Bronchial epithelial cell (primary cell): ENCODE measurements at places on chromosomes 1 and 21.
A peak's percentile ranks its signal among the peaks of the same experiment; 100 is the strongest.

DNA sequence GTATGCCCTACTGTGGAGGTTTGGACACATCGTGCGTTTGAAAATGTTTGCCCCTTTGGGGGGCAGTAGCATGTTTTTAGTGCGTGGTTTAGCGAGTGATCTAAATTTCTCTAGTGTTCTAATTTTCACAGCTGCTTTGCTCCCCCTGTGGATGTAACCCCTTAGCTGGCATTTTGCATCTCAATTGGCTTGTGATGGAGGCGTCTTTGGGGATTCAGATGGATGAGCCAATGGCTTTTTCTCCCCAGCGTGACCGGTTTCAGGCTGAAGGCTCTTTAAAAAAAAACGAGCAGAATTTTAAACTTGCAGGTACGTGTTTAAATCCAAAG, 836 bp downstream of the CDC7 start:
- peak; percentile 36 for DNase-seq

- DNase-seq: peak; percentile 51
Observed at GRCh38 chr1:154546264-154547063, 12.0 kb downstream of the UBE2Q1 start.

DNA sequence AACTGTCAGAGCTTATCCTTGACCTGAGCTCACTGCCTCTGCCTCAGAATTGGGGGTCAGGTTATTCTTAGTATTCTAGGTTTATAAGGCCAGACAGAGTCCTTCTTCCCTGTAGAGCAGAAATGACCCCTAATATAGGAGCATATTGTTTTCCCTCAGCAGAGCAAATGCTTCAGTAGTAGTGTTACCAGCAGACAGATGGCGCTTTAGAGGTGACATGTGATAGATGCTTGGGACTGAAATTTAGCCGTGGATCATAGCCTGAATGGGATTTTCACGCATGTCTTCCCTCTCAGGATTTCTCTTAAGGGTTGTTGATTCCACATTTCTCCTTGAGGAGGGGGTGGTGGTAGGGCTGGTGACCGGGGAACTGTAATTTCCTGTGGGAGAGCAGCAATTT, 24.5 kb downstream of the ADARB1 start:
- no peak for DNase-seq

- DNase-seq: no peak
Observed at GRCh38 chr1:205935869-205936268, 7.4 kb downstream of the SLC26A9 start.

DNA sequence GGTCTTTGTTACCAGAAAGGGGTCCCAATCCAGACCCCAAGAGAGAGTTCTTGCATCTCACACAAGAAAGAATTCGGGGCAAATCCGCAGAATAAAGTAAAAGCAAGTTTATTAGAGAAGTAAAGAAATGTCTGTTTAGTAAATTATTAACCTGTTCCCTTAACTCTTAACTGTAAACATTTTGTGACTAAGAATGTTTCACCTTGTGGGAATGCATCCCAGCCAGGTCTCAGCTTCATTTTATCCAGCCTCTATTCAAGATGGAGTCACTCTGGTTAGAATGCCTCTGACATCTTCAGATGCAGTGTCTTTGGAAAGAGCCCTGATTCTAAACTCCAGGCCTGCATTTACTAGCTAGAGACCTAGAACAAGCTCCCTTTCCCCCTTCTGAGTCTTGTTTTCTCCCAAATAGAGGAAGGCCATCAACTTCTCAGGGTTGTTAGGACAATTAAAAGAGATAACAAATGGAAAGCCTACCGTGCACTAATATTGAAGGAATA, 4.5 kb upstream of the FABP3 start:
- DNase-seq: no peak

GRCh38 chr1:92476071-92476631, 10.6 kb downstream of the GFI1 start:
- DNase-seq: no peak

DNA sequence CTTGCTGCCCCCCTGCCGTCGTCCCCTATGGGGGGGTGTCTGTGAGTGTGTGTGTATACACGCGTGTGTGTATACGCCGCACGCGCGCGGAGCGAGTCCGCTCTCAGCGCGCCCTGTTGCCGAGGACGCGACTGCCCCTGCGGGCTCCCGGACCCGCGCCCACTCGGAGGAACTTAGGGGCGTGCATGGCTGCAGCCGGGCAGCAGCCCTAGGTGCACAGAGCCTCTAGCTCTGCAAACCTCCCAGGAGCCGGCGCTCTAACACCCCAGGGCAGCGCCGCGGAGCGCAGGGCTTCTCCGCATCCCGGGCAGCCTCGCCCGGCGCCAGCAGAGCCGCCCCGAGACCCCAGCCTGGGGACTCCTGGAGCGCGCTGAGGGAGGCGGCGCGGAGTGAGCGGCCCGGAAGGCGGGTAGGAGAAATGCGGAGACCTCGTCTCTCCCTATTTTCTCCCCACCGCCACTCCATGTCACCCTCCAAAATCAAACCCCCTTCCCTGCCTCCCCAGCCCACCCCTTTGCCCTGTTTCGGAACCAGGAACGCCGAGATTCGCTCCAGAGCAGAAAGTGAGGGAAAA, 574 bp downstream of the ITPKB start:
- peak; percentile 16 for DNase-seq

- no peak for DNase-seq
Observed at GRCh38 chr1:158024737-158025136, 31.3 kb downstream of the KIRREL1 start.

DNA sequence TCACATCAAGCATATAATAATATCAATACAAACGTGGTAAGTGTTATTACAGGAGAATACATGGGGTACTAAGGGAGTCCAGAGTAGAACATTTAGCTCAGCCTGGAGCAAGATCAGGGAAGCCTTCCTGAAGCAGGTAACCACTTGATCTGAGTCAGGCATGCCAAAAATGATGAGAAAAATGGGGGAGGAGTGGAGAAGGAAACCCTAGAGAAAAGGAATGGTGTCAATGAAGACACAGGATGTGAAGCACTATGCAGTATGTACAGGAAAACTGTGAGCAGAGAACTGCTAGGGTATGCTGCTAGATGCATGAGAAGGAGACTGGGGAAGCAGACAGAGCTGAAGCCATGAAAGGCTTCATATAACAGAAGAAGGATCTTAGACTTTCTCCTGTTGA, 84.7 kb downstream of the NOTCH2 start:
- peak; percentile 60 for DNase-seq

DNA sequence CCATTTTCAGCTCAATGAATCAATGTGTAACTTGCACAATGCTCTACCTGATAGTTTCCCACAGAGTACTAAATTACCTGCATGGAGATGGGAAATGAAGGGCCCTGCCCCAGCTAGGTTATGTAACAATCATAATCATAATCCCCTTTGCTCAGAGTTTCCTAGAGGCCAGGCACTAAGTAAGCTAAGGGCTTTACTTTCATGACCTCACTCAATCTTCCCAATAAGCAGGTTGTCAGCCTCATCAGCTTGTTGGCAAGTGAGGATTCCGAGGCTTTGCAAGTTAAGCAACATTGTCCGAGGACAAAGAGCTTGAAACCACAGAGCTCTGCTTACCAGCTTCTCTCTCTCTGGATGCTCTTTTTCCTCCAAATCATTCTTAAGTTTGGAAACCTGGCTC, 64.1 kb upstream of the NTPCR start:
- no peak for DNase-seq

DNA sequence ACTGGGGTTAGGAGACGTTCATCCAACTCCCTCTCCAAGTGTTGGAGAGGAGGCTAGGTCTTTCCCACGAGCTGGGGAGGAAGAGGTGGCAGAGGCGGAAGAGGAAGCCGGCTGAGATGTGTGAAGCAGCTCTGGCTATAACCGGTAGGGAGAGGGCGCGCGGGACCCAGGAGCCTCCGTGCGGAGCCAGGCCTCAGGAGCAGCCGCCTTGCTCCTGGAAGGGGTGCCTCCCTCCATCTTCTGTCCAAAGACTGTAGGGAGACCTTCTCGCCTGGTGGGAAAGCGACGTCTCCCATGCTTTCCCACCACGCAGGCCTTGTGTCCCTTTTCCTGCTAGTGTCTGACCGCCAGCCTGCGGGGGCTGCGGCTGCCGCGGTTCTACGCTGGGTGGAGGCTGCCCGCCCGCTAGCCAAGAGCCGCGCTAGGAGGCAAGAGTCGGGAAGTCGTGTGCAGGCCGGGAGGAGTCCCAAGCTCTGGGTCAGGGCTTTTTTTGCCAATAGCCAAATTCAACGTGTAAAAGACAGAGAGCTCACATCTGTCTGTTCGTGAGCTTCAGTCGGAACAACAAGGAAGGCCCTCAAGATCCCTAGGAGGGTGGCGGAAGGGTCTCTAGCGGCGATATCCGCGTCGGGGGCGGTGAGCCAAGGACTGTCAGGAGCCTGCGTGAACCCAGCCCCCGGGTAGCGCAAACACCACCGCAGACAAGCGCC, 8.4 kb upstream of the NBPF11 start:
- DNase-seq: no peak

- no peak for DNase-seq
Observed at GRCh38 chr1:28656335-28656734, 7.9 kb downstream of the RNU11 start.

- peak; percentile 52 for DNase-seq
Observed at GRCh38 chr1:153141377-153141776, 9.3 kb downstream of the SPRR2G start.

- DNase-seq: peak; percentile 85
Observed at GRCh38 chr1:183461350-183461749, 10.9 kb upstream of the SMG7 start.

- no peak for DNase-seq
Observed at GRCh38 chr1:118116401-118116800, 68.6 kb downstream of the SPAG17 start.

- DNase-seq: no peak
Observed at GRCh38 chr1:231053493-231054162, 13.6 kb upstream of the FAM89A start.

DNA sequence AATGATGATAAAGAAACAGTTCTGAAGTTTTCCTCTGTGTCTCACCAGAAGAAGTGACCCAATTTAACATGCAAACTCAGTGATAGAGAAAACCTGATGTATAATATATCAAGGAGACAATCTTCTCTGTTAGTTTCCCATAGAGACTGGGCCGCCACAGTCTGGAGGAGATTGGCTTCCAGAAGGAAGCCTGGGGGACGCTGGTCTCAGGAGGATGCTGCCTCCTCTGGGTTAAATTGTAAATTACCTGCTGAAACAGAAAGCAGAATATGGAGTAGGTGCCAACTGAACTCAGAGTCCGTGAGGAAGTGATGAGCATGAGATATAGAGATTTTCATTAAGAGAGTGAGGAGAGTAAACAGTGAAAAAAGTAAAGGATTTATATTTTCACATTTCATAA, 15.8 kb downstream of the OR14I1 start:
- no peak for DNase-seq

GRCh38 chr1:12851779-12852178, 3.3 kb upstream of the HNRNPCL1 start:
- peak; percentile 40 for DNase-seq

GRCh38 chr1:203076031-203076511, 9.7 kb downstream of the MYOG start:
- no peak for DNase-seq

GRCh38 chr21:37631319-37632117, 264.9 kb downstream of the DYRK1A start:
- peak; percentile 93 for DNase-seq

DNA sequence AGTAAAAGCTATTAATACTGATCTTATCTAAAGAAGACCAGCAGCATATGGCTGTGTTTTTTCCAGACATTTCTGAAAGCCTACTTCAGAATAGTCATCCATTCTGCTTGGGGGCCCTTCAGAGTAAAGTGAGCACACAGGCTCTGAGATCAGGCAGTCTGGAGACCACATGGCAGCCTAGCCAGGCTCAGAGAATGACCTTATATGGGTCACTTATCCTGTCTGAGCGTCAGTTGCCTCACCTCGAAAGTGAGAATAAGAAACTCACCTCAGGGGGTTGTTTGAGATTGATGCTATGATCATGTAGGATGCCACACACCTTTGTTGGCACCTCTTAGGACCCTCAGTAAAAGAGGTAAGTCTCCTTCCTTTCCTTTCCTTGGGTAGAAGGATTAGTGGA, 270.4 kb downstream of the GRIK1 start:
- DNase-seq: no peak
